ENCODE measurements at places on chromosomes 3 and 15. TPM values are rescaled to one million over a fixed set of nuclear protein-coding genes. Genes with fewer than 3 reads are reported as not detected.

Gene MRAS
- 1.6 TPM for polyA plus RNA-seq

Gene PLCB2
- 2.1 TPM for polyA plus RNA-seq

Gene GPR62
- 0.07 TPM for polyA plus RNA-seq

- no peak for DNase-seq
These were observed 2.7 kb upstream of the LMAN1L start for GRCh38 chr15:74809956-74810355.

- DNase-seq = no peak
These were observed 302.2 kb upstream of the NR2E3 start for GRCh38 chr15:71508081-71508682.

DNA sequence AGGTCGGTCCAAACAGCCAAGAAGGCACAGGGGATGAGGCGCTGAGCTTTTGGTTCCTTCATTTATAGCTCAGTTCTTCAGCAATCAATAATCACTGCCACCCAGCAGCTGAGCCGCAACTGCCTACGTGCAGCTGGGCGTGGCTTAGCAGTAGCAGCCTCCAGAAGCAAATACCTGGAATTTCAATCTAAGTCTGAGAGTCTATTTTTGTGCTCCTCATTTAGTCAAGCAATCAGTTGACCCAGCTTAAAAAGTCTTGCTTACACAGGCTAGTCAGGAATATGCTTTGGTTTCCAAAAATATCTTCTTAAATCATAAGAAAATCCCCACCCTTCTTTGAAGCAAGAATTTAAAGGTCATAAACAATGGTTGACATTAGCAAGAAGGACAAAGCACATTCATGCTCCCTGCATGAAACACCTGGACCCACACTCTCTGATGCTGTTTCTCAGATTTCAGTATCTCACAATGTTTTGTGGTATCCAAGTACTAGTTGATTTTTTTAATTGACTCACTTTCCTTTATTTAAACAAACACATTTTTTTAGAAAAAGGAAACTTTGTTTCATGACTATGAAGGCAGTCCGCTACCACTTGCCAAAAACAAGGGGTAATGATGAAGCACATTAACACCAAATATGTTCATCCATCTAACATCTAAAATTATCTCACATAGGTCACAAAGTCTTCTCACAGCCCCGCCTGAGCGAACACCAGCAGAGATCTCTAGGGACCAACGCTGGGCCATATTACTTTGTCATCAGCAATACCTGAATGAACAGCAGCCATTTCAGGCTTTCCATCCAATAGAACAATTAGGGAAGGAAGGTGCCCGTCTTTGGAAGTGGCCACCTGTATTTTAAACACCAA, 106.1 kb downstream of the OXNAD1 start:
- no peak for DNase-seq

GRCh38 chr15:60540002-60540651, 61.2 kb upstream of the ICE2 start:
- no peak for DNase-seq

DNA sequence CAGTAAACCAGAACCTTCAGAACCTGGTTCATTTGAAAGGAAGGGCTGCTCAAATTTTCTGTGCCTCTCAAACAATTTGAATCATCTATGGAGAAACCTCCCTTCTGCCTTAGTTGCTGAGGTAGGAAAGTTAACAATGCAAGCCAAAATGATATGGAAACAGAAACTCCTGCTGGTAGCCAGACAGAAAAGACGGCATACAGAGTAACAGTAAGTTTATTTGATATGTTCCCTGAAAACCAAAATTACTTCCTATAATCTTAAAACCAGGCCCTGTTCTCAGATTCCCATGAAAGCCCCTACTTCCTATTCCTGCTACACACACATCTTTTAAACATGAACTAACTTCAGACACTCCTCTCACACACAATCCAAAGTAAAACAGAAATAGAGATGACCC, 86.2 kb downstream of the TBC1D5 start:
- no peak for DNase-seq

GRCh38 chr3:99927671-99928457, 110.2 kb downstream of the CMSS1 start:
- no peak for DNase-seq

DNA sequence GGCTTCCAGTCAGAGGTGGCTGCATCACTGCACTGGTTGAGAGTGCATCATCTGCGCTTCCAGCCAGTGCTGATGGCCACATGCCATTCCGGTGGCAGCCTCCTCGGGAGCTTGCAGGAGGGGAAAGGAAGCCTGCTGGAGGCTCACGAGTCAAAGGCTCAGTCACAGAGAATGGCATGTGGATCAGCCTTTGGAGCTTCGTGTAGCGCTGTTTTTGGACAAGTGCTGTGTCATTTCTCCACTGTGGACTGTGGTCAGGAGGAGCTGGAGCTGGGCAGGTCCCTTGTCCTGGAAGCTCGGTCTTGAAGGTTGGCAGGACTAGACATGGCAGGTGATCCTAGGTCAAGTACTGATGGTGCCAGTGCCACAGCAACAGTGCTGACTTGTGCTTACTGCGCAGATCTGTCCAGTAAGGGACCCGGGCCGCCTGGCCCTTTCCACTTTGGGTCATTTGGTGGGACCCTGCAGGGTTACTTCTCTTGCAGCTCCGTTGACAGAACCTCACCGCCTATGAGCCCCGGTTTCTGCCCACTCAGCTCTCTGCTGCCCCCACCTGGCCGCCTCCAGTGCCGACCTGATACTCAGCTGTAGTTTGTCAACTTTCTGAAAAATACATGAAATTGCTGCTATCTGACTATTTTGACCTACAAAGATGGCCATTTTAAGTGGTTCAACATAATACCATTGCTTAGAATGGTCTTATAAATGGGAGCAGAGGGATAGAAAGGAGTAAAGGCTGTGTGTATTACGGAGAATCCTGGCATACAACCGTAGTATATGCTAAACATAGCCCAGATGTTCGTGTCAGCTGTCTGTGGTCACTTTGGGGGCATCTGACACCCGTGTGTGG, 27.6 kb upstream of the TRPM1 start:
- peak; percentile 90 for DNase-seq

- peak; percentile 78 for DNase-seq
These were observed at the start of gene MYZAP for GRCh38 chr15:57591822-57592367. Gene MYZAP, plus strand, starts transcription at chr15:57591904. Its CDS starts 131 bp downstream, at chr15:57592035.

DNA sequence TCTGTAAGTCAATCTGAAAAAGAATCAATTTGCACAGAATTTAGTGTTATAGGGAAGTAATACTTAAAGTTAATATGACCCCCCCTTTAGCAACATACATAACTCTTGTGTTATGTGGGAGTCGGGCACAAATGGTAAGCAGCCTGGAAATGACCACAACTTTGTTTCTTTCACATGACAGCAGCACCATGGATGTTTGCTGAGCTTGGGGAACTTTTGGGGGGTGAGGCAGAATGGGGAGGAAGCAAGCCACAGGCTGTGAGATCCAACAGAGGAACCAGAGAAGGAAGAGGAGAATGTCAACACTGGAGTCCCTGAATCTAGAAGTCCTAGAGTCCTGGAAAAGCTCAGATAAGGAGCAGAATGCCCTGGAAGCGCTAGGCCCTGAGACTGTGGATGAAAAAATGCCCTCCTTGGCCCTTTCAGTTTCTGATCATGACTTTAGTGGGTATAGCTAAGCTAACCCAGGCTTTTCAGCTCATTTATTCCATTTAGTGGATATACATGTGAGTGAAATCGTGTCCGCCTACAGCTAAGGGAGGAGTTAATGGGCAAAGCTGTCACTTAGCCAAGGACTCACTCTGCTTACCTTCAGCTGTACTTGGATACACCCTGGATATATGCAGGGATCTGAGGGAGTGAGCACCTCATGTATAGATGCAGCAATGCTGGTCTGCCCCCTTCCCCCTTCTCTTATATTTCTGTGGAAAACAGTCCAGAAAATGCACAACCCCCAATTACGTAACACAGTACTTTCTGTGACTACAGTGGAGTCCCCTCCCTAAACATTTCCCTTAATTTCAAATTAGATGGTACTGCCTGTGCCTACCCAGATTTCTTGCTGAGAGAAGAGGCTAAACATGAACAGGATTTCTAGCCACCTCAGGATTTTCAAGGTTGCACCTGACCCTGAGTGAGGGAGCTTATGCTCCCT, 39.1 kb downstream of the CFAP91 start:
- no peak for DNase-seq
